Mucosa of gallbladder (tissue), 1 donor: ENCODE measurements at places on chromosomes 12 and 14. TPM values are rescaled to one million over a fixed set of nuclear protein-coding genes. Genes with fewer than 3 reads are reported as not detected.

The DDN gene
- total RNA-seq: 0.06 TPM

DNA sequence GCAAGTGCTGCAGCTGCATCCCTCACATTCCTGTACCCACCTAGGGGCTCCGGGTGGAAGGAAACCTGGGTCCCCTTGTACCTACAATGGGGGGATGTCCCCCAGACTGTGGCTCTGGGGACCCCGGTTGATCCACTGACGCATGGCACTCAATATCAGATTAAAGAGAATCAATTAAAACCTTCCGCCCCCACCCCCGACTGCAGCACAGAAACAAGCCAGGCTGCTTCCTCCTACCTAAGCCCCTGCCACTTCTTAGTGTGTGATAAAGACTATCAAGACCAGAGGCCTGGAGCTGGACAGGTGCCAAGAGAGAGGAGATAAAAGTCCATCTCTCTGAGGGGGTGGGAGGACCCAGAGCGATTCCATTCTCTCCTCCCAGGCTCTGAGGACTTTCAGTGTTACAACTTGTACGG is 28.2 kb upstream of the RPLP0 start:
- no peak for DNase-seq

DNA sequence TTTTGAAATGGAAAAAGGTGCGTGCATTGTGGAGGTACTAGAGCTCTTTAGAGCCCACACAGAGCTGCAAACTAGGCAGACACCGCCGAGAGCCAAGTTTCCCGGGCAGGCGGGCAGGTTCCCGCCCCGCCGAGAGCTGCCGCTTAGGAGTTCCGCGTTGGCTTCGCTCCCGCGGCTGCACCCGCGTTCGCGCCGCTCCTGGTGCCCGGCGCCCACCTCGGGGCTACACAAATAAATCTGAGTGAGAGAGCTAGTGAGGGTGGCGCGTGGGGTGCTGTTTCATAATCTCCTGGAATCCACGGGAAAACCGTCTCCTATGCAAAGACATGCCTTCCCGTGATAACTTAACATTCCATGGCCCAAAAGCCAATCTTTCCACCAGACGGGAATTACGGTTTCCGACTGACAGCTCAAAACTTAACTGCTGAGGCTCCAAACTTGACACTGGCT is 645 bp downstream of the KITLG start:
- DNase-seq: peak; percentile 46

DNA sequence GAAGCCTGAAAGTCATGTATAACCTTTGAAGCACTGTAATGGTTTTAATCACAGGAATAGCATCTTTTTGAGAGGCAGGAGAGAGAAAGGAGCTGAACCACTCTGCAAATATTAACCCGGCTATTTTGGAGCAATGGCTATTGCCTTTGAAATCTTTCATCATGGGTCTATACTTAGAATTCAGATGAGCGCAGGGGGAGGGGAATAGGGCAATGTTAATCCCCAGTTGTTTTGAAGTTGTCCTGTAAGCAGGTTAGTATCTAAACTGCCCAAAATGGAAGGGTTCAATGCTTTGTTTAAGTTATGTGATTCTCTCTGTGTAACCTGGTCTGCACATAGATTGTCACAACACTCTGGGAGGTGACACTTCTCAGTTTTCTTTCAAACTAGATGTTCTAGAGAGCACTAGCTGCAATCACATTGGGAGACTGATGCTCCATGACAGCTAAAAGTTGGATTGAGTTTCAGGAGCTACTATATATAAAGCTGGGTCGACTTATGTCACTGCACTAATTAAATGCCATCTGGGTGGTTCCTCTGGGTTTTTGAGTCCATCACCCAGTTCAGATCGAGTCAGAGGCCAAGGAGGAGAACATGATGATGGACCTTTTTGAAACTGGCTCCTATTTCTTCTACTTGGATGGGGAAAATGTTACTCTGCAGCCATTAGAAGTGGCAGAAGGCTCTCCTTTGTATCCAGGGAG is at the start of gene MYF6:
Gene MYF6 (plus strand): TSS at position 509 of the 704 bp plus-strand sequence. CDS start 86 bp downstream, at position 595.
- no peak for DNase-seq

DNA sequence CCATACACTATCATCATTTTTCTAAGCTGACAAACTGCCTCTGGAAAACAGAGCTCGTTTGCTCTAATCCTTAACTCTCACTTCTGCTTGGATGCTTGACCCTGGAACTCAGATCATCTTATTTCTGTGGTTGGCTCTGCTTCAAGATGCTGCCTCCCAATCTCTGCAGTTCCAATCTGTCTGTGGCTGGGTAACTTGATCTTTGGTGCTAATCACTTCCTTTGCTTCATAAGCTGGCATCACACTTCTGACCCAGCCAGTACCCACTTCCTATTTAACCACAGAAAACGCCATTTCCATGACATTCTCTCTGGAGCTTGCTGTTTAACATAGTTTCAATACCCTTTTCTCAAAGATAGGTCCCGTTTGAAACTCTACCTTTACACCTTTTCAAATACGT is 254.2 kb downstream of the ACSS3 start:
- no peak for DNase-seq

GRCh38 chr14:73567951-73568885 is 795 bp upstream of the ACOT2 start:
- DNase-seq: no peak

DNA sequence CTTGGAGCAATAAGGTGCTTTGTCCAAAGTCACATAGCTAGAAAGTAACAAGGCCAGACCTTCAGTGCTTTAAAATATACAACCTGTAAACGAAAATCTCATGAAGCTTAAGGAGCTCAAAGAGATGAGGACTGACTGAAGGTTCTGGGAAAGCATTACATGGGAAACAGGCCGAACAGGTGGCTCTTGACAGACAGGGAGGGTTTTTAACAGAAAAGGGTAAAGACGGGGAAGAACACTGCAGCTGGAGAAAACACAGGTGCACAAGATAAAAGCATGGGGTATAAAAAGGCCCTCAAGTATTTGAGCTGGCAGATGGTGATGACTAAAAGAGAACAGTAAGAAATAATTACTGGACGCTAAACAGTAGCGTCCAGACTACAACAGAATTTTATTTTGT is 257.2 kb downstream of the NELL2 start:
- DNase-seq: no peak

The PUS7L gene
- 11.6 TPM for total RNA-seq

GRCh38 chr14:68814539-68815297 is 21.9 kb upstream of the ZFP36L1 start:
- peak; percentile 45 for DNase-seq

- DNase-seq: no peak
Measured at GRCh38 chr14:52602131-52602530, 49.5 kb downstream of the GPR137C start.

The OR6C76 gene
- not detected for total RNA-seq

The BLTP3B gene
- 25.2 TPM for total RNA-seq

The CCDC177 gene
- total RNA-seq: not detected

DNA sequence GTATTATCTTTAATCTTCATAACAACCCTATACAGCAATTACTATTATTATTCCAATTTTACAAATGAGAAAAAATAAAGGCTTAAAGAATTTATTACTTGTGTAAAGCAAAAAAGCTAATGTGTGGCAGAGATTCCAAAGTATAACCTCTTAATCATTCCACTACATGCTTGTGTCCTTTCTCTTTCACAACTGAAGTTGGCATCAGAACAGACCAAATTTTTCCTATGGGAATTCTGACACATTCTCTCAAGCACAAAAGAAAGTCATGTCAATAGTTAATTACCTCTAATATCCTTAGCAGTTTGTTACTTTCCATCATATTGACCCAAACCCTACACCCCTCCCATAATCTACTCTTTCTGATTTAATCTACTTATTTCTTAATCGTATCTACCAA is 86.7 kb downstream of the BCL2L14 start:
- DNase-seq: no peak

DNA sequence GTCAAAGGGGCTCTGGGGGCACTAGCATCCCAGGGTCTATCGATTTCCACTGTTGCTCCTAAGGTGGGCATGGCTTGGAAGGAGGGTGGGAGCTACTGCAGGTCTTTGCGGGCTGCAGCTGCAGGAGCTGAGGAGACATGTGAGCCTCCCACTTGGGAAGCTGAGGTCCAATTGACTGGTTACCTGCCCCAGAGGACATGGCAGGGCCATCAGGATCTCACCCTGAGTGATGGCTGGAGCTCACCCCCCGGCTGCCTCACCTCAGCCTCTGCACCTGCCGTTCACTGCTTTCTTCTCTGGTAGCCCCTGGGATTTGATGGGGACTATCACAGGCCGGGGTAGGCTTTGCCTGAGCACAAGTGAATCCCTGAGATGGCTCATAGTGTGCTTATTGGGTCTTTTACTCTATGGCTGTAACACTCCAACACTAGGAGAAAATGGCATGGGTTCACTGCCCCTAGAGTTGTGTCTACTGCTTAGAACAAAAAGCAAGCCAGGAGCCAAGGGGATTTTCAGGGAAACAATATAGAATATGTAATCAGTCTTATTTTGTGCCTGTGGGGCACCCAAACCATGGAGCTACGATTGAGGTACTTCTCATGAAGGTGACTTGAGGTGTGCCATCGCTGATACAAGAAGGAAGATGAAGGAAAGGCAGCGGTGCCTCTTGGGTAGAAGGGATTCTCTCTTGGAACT is 3.2 kb upstream of the KRT4 start:
- no peak for DNase-seq

GRCh38 chr14:78207414-78207813 is 37.2 kb downstream of the NRXN3 start:
- no peak for DNase-seq

DNA sequence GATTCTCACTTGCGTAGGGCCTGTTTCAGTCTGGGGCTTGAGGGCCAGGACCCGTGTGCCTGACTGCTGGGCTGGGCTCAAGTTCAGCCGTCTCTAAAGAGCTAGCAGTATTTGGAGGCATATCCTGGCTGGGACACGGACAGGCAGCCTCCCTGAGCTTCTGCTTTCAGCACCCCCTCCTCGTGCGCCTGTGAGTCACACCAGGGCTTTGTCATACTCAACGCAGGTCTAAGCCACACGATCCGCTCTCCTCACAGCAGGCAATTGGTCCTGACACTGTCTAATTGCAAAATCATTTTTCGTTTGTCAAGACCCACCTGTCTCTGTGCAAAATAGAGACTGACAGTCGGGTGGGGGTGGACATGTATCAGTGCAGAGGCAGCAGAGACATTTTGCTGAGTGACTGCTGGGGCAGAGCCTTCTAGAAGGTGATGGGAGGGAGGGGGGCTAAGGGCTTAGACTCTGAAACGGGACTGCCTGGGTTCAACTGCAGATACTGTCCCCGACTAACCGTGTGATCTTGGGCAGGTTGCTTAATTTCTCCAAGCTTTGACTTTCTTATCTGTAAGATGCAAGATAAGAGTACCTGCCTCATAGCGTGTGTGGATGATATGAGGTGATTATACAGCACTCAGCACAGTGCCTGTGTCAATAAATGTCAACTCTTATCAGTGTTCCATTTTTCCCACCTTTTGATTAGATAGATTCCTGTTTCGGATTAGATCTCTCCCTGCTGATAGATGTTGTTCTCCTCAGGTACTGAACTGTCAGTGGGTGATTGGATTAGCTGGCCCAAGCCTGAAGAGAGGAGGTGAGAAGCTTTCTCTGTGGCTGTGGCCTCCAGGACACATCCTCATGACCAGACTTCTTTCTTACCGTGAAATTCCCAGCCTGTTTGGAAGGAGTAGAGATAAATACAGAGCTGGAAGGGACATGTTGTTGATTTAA is 53.1 kb downstream of the KCNA1 start:
- DNase-seq: no peak

The CLEC7A gene
- 10.8 TPM for total RNA-seq

DNA sequence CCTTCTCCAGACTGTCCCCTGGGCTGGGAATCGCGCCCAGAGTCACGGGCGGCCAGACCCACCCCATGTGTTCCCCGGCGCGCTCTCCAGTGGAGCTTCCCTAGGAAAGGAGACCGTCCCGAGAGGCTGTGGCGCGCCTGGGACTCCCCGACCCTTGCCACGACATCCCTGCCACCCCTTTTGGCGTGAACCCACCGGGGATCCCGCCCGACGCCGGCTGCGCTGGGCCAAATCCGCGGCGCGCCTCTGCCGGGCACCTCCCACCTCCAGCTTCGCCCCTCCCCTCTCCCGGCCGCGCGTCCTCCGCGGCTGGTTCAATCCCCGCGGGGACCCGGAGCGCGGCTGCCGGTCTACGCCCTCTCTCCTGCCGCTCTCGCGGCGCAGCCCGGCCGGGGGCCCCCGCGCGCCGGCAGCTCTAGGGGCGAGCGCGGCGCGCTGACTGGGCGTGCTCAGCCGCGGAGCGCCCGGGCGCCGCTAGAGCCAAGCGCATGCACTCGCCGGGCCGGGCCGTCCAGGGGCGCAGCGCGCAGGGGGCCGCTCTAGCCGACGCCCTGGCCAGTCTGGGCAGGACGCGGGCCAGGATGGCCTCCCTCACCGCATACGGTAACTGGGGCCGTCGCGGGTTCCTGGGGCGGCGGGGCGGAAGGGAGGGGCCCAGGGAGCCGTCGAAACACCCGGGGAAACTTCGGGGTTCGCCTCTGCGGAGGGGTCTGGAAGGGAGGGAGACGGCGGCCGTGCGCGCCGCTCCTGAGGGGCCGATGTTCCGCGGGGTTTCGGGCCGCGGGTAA is 77.4 kb upstream of the ANO4 start:
- DNase-seq: no peak

The GPR132 gene
- 3.7 TPM for total RNA-seq

- DNase-seq: no peak
Measured at GRCh38 chr12:49790741-49791555, 37.3 kb downstream of the NCKAP5L start.

The SMIM41 gene
- 0.46 TPM for total RNA-seq

DNA sequence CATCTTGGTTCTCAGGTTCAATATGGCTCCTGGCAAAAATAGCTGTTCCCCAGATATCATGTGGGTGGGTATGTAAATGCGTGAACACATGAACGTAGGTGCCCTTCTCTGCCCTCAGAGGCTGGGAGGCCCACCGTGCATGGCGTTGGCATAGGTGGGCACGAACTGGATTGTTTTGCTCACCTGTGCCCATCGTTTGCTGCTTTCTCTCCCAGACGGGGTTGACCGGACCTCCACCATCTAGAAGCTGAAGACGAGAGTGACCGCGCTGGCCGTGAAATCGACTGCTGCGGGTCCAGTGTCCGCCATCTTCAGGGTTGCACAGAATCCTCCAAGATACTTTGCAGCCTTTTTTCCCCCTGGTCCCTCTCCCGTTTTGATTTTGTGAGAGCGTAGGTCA is 113.9 kb downstream of the GCH1 start:
- DNase-seq: no peak

DNA sequence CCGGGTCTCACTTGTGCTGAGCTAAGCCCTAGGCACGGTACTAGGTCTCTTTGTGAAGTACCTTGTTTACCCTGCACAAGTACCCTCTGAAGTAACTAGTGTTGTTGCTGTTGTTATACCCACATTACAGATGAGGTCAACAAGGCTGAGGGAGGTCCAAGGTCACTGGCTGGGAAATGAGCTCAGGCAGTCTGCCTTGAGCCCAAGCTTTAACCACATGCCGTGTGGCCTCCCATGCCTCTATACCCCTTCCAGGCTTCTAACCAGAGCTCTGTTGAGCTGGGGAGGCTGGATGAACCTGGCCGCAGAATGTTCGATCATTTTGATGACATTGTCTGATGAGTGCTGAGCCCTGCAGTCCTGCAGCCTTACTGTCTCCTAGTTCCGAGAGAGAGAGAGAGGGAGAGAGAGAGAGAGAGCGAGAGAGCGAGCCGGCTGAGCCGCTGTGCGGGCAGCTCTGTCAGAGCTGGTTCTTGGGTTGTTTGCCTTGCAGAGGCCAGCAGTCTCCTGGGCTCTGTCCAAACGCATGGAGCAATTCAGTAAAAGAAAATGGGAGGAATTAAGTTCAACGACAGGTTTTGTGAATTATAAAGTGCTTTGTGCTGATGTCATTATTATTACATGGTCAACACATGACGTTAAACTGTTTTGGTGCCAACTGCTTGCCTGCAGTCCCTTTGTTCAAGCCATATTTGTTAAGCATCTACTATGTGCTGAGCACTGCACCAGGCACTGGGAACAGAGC is 13.1 kb downstream of the JDP2 start:
- peak; percentile 54 for DNase-seq
